Left ventricle myocardium superior (tissue), 1 donor: ENCODE measurements at places on chromosomes 1 and 21.

DNA sequence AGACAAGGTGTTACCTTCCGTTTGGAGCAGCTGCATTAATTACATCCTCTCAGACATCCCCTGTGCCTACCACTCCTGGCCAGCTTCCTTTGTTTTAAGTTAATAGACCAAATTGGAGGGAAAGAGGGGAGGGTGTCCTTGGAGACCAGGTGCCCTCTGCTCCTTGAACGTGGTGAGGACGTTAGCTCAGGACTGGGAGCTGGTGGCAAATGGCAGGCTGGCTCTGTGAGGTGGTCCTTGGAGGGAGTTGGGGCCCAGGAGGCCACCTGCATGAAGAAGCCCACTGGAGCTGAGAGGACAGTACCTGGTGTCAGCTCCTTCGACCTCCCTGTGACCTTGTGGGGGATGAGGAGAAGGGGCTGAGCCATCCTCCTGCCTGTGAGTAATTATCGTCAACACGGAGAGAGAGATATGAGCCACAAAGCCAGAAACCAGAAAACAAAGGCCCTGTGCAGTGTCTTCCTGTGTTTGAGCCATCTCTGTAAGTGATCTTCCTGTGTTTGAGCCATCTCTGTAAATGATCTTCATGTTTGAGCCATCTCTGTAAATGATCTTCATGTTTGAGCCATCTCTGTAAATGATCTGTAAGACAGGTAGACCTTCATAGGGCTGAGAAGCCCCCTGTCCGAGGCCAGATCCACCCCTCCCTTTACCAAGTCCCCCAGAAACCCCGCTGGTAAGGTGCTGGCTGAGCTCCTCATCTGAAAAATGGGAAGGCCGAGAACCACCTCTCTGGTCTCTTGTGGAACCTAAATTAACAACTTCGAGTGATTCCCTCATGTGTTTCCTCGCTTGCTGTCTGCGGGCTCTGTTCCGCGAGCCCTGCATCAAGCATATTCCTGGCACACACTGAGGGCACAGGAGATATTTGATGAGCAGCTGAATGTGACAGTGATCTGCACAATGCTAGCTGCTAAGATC lies 126.0 kb downstream of the CAMTA1 start:
- DNase-seq = no peak

DNA sequence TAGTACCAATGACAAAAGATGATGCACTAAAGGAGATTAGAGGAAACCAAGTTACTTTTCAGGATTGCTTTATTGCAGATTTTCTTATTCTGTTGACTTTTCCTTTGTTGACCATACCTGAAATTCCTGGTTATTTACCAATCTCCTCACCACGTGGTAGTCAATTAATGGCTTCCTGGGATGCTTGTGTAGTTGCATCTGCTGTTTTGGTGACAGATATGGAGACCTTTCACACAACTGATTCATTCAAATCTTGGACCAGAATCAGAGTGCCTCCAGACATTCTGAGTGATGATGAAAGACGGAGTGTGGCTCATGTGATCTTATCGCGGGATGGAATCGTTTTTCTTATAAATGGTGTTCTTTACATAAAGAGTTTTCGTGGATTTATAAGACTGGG lies 91.3 kb downstream of the CATSPERE start:
- DNase-seq = no peak

GRCh38 chr1:203187689-203188264 lies 1.3 kb upstream of the CHI3L1 start:
- no peak for DNase-seq

DNA sequence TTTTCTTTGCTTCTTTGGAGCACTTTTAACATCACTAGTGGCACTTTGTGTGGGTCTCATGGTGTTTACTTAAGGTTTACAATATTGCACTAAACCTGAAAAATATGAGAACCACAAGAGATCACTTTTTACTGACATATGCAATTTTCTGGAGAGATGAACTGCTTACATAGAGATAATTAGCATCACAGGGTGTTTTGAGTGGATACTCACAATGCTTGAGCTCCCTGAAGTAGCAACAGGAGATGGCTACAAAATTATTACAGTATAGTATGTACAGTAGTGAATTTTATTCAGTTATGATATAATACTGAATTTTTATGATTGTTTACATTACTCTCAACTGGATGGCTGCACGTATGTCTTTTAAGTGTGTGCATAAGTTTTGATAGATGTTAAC lies 22.6 kb downstream of the RPRD2 start:
- DNase-seq = no peak

DNA sequence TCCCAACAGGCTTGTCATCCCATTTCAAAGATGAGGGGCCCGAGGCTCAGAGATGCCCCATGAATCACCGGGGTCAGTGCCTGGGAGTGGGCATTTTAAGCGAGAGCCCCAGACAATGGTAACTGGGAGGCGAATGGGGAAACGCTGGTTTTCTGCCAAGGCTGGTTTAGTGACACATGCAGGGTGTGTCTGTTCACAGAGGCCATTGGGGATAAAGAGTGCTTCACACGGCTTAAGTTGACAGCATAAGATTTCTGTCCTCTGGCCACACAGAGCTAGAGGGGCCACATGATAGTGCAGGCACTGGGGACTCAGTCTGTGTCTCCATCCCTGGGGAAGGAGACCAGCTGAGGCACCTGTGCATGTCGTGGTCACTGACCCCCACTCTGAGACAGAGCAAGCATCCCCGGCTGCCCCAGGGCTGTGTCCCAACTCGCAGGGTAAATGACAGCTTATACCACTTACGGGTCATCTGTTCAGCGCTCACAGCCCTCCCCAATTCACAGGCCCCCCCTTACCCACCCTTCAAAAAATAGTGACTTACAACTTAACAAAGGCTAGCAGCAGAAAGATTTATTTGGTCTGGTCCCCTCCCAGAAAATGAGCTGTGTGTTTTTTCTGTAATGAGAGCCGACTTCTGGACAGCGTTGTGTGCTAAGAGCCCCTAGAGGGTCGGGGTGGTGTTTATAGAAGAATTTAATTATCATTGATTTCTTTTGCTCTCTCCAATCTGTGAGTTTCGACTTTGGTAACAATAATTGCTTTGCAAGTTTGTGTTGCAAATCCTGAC lies 34.9 kb upstream of the ARHGEF16 start:
- DNase-seq = no peak

DNA sequence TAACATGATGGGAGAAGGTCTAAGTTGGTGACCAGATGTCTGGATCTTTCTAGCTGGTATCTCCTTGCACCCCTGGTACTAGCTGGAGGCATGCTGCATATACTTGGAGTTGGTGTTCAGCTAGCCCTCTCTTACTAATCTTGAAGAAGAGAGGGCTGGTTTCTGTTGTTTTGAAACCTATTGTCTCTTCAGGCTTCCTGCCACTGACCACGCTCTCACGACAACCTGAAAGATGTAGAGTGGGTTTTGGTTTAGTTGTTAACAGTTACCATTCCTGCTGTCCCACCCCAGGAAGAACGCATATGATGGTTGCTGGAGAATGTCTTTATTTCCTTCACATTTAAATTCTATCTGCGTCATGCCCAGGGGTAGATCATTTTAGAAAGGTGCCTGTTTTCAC lies 3.6 kb downstream of the MAN1C1 start:
- no peak for DNase-seq

DNA sequence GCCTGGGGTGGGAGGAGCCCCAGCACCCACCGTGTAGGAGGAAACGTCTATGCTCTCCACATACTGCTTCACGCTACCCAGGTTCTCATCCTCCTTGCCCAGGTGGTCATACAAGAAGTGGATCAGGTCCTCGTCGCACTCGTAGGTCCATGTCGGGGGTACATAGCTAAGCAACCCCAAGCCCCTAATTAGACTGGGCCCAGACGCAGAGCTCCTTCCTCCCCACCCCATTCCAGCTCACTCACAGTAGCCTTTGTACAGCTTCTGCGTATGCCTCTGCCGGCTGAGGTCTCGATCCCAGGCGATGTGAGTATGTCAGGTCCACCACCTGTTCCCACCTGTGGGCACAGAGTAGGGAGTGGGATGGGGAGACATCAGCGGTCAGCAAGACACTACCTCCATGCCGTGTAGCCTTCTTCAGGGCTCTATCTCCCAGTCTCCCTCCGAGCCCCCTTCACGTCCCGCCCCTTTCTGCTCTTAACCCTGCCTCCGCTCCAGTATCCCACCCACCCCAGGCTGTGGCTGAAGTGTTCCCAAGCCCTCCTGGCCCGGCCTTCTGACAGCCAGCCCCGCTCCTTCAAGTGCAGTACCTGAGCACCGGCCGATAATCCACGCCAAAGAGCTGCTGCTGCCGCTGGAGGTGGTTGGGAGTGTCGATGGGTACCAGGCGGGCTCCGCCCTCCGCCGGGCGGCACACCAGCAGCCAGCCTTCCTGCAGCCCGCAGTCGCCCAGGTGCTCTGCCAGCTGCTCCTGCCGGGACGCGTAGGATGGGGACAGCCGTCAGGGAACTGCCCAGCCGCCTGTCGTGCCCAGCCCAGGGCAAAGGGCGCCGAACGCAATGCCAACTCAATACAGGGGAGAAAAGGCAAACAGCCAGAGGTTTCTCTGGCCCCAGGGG lies 919 bp downstream of the HECTD3 start:
- peak; percentile 47 for DNase-seq

- peak; percentile 77 for DNase-seq
Measured at GRCh38 chr1:247448107-247448791, 9.7 kb downstream of the OR2B11 start.

DNA sequence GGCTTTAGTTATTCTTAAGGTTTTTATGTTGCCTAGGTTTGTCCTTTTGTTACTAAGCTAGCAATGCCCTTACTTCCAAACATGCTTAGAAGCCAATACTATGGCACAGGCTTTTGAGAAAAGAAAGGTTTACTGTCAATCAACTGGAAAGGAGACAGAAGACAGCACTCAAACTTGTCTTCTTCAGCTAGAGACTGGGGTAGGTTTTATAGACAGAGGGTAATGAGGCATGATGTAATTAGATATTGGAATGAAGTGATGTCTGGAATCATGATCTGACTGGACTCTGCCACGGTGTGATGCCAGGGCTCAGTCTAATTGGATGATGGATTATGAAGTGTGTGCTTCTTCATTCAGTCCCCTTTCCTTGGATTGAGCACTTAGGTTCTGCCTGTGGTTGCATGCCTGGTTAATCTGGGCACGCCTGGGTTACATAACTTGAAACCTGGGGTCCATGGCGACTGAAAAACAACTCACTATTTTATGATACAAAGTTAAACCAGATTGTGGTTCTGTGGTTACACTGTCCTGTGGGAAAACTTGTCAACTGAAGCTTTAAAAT lies 625.8 kb downstream of the BRINP3 start:
- DNase-seq = no peak
